ENCODE measurements at places on chromosomes 3 and 15.

GRCh38 chr3:5264093-5264600 is 76.6 kb downstream of the EDEM1 start:
- DNase-seq: peak; percentile 60

GRCh38 chr15:101264911-101265641 is 12.2 kb downstream of the SELENOS start:
- DNase-seq: no peak

DNA sequence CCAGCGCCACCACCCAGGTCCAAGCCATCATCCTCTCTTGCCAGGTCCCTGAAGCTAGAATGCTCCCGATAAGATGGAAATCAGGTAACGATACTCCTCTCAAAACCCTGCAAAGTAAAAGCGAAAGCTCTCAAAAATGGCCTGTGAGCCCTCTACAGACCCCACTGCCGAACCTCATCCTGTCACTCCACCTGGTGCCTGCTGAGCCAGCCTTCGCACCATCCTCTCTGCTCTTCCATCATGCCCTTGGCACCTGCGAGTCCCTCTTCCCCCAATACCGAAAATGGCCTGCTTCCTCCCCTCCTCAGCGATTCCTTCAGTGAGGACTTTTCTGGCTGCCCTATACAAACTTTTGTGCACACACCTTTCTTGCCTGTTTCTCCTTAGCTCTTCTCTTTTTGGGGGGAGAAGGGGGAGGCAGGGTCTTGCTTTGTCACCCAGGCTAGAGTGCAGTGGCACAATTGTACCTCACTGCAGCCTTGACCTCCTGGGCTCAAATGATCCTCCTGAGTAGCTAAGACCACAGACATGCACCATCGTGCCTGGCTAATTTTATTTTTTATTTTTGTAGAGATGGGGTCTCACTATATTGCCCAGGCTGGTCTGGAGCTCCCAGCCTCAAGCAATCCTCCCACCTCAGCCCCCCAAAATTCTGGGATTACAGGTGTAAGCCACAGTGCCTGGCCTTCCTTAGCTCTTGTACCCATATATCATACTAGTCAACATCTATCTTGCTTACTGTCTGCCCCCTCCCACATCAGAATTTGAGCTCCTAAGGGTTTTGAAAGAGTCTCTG is 3.0 kb downstream of the IDH2 start:
- no peak for DNase-seq

GRCh38 chr3:196311-197148 is at the start of gene CHL1:
CHL1 (plus strand) TSS chr3:196763; CDS start chr3:319777, 123,014 bp downstream.
- DNase-seq: no peak

- peak; percentile 48 for DNase-seq
These were observed 72.6 kb downstream of the CCNL1 start for GRCh38 chr3:157087373-157087772.

DNA sequence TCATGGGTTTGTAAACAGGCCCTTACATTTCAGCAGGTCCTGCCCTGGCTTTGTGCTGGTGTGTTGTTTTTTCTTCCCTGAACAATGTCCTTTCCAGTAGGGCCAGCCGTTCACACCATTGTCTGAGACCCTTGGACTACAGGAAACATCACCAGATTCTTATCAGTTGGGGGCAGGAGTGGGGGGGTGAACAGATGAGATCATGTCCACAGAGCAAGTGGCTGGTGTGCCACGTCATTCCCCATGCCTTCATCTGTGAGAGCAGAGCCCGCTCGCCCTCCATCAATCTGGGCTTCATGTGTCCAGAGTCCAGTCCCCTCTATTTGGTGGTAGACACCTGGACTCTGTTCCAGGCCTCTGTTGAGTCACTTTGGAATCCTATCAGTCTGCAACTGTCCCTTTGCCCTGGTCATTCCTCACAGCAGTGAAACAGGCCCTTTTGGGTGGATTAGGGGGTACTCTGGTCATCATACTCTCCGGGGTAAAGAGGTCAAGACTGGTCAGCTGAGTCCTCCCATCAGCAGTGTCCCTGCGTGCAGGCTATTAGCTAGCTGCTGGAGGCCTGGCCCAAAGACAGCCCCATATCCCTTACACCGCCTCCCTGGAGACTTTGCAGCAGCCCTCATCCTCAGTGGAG is 15.0 kb downstream of the SEMA3G start:
- no peak for DNase-seq

GRCh38 chr3:20810555-20810954 is 624.5 kb upstream of the SGO1 start:
- DNase-seq: no peak

DNA sequence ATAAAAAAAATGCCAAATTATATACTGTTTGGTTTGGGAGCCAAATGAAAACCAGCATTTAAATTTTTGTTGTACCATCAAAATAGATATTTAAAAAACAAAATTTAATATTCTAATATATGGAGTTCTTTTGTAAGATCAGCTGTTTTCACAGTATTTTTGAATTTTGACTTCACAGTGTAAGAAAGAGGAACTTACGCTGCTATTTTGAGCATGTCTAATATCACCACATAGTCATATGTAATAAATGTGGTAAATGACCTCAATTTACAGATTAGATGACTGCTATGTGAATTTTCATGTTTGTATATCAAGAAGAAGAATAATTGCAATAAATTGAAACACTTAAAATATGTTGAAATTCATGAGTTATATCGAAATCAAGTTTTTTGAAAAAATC is 189.6 kb downstream of the ARRDC4 start:
- DNase-seq: no peak

GRCh38 chr3:58332575-58333188 is at the start of gene PXK:
PXK (plus strand) TSS chr3:58332892; CDS start chr3:58332989, 97 bp downstream.
- peak; percentile 86 for DNase-seq

DNA sequence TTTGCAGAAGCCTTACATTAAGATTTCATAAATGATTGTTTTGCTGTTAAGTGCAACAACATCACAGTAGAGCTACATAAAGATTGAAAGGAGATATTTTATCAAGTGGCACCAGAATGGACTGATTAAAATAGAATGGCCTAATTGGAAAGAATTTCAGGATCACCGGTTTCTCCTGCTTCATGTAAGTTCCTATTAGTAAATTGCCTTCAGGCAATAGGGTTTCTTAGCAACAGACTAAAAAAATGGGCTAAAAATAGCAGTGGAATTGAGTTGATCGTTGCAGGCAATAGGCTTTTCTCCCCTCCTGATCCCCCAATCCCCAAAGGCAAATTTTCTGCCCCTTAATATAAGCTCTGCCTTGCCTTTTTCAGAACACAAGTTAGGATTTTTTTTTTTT is 917 bp downstream of the LNP1 start:
- DNase-seq: peak; percentile 60

- DNase-seq: no peak
These were observed 67.2 kb downstream of the NR1I2 start for GRCh38 chr3:119849126-119849525.

Data from fibroblast of skin of scalp (primary cell).